ENCODE measurements at places on chromosomes 3 and 15. TPM values are rescaled to one million over a fixed set of nuclear protein-coding genes. Genes with fewer than 3 reads are reported as not detected.

DNA sequence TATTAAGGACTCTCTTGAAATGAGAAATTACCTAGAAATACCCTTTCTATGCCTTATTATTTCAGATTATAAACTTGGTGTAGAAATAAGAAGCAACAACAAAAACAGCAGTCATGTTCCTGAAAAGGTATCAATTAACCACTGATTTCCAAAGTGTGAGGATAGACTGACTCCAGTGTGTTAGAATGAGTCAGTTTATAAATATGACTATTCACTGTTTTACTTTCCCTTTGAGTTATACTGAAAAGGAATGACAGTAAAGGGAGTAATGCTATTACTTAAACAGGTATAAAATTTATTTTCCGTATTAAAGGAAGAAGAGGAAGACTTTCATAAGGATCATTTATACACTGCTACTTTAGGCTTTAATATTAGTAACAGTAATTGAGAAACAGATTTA lies 12.9 kb downstream of the GMNC start:
- no peak for DNase-seq

DNA sequence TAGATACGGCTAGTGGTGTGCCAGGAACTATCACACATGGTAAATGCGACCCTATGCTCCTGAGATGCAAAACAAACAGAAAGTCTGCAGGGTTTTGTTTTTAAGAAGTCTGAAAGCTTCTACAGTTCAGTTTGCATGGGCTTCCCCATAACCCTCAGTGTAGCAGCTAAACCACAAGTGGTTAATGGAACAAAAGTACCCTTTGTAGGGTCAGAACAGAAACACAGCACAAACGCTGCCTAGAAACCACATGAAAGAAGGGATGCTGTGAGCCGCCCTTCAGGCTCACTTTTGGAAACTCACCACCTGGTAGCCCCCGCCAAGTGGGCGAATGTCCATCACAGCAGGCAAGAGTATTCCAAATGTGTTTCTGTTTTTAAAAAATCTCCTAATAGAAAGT lies 46.2 kb downstream of the CTDSPL start:
- DNase-seq: no peak

DNA sequence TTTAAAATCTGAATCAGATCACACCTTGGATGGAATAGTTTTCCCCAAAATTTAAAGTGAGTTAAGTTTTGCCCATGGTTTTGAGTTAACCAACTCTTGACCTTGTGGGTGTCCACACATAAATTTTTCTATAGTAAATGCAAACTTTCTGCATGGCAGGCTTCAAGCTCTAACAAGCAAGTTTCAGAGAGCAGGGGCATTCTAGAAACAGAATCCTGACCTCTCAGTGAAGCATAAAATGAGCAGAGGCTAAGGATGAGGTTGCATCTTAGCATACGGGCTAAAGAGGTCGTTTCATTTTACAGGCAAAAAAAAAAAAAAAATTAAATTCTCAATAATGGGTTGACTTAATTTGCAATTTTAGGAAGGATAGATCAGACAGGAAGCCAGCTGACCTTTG lies 32.1 kb downstream of the CDC25A start:
- no peak for DNase-seq

DNA sequence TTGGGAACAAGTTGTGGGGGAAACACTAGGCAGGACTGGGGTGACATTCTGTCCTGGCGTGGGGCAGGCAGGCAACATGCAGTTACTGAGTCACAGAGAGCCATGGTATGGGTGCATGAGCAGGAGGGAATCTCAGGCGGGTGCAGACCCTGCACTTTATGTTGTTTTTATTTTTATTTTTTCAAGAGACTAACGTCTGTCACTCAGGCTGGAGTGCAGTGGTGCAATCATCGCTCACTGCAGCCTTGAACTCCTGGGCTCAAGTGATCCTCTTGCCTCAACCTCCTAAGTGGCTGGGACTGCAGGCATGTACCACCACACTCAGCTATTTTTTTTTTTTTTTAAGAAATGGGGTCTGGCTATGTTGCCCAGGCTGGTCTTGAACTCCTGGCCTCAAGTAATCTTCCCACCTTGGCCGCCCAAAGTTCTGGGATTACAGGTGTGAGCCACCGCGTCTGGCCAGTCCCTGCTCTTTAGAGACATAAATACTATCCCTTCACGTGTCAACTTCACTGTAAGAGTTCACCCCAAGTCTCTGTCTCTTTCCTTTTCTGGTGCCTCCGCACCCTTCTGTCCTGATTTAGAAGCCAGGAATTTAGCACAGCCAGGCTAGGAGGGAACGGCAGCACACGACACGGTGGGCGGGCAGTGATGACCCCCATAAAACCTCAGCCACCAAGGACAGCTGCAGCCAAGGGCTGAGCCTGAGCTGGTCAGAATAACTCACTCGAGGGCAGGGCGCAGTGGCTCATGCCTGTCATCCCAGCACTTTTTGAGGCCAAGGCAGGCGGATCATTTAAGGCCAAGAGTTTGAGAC lies 72.8 kb upstream of the IQSEC1 start:
- DNase-seq: no peak

DNA sequence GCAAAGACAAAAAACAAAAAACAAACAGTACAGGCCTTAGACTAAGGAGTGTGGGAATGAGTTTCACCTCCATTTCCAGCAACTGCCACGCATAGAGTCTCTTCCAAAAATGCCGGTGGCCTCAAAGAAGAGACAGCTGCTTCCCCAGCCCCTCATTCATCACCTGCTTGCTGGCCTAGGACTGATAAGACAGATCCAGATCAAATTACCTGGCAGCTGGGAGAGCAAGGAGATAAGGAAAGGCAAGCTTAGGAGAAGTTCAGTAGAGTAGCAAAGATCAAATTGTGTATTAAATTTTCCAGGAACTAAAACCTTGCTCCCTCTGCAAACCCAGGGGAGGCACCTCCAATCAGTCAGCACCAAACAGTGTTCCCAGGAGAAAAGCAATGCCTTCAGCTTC lies 325.8 kb upstream of the CTNNB1 start:
- DNase-seq: no peak

- DNase-seq: no peak
These were observed 667.9 kb upstream of the NR2F2 start for GRCh38 chr15:95662638-95663037.

- no peak for DNase-seq
These were observed 52.4 kb downstream of the SETMAR start for GRCh38 chr3:4355401-4356219.

DNA sequence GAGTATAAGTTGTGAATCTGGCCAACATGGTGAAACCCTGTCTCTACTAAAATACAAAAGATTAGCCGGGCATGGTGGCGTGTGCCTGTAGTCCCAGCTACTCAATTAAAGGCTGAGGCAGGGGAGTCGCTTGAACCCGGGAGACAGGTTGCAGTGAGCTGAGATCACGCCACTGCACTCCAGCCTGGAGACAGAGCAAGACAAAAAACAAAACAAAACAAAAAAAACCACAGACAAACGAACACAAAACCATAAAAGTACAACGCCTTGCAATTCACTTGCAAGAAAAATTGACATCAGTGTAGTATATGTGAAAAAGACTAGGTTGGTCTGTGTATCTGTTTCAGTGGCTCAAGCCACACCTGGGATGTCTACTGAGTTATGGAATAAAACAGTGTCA lies 29.9 kb upstream of the CCDC80 start:
- no peak for DNase-seq

GRCh38 chr3:105906836-105907235 lies 38.0 kb upstream of the CBLB start:
- DNase-seq: no peak

DNA sequence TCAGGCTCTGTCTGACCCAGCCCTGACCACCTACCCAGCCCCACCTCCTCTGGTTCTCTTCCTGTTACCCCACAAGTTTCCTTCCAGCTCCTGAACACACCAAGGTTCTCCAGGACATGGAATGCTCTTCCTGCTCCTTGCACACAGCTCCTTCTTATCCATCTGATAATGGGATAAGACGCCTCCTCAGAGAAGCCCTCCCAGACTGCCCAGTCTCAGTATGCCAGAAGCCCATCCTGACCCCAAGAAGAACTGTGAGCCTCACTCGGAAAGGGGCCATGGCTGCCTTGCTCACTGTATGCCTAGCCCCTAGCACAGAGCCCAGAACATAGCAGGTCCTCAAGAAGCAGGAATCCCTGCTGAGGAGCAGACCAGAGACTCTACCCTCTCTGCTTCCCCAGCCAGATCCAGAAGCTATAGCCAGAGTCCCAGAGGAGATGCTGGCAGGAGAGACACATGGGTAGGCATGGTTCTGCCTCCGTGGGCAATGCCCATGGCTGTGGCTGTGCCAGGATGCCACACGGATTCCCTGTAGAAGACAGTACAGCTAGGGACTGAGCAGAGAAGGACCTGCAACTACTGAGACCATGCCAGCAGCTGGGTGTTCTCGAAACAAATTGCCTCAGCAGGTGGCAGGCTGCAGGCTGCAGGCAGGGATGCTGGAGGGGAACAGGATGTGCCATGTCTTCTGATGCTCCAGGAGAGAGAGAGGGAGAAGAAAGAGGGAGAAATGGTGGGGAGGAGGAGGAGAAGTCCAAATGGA lies 74.0 kb upstream of the LINGO1 start:
- no peak for DNase-seq

Gene POLR2H
- 147 TPM for total RNA-seq

Gene UPK1B
- not detected for total RNA-seq

Measured in CD8-positive, alpha-beta memory T cell (primary cell).